Dermis blood vessel endothelial cell (primary cell): ENCODE measurements at places on chromosomes 1 and 21. TPM values are rescaled to one million over a fixed set of nuclear protein-coding genes. Genes with fewer than 3 reads are reported as not detected.

The FCRL6 gene
- not detected in 2 replicates for total RNA-seq

The TSPAN2 gene
- 1.3 and 5.3 TPM in 2 replicates for total RNA-seq

The ESRRG gene
- 0.05 TPM in 1 of 2 replicates, not detected in the other for total RNA-seq

The DNAH14 gene
- 9.2 and 9.5 TPM in 2 replicates for total RNA-seq

The NHLH1 gene
- total RNA-seq, result under 0.01 and 0.05 TPM in 2 replicates

The GSTM3 gene
- total RNA-seq, result 25.1 and 54.1 TPM in 2 replicates

GRCh38 chr1:155166051-155166470, 7.0 kb downstream of the KRTCAP2 start:
- DNase-seq, result no peak

GRCh38 chr21:15138490-15138889, 73.7 kb upstream of the NRIP1 start:
- DNase-seq, result no peak

DNA sequence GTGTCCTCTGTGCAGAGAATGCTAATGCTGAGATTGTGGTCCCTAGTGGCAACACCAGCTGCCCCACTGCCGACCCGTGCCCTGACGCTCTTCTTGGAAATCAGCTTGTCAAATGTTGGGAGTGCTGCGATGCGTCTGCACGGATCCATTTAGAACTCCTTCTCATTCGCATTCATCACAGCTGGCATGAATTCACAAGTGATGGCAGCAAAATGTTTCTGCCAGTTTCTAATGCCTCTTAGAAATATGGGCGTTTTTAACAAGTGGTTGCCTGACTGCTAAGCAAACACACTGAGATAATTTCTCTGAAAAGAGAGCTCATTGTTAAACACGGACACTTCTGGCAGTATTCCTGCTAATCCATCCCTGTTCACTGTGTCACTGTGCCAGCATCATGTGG, 131.9 kb upstream of the KCNJ6 start:
- no peak for DNase-seq

DNA sequence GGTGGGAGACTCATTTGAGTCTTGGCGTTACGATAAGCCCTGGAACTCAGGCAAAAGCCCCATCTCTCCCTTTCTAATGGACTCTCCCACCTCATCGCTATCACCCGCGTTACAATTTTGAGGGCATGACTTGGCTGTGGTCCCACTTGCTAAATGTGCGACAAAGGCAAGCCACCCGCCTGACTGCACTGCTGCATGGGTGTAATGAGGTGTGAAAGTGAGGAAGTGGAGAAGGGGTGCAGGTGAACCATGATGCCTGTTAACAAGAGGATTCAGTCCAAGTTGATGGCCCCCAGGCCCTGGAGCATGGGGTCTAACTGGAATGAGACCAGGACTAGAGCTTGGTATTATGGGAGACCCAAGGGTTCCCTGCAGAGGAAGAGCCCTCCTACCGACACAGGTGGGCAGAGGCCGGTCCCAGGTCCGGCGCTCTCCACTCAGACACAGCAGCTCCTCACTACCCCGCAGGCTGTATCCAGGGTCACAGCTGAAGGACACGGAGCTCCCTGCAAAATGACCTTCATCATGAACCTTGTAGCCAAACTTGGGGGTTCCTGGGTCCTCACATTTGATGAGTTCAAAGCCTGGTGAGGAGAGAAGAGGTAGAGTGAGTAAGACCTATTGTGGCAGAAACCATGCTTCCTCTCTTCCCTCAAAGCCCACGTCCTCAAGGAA, 165.4 kb upstream of the HMGB4 start:
- no peak for DNase-seq

GRCh38 chr1:28915031-28915895, 894 bp downstream of the EPB41 start:
- DNase-seq, result peak; percentile 65

GRCh38 chr1:3557366-3557765, 53.9 kb downstream of the MEGF6 start:
- no peak for DNase-seq

- DNase-seq, result no peak
Measured at GRCh38 chr21:44449473-44450363, 5.6 kb upstream of the LRRC3 start.

- DNase-seq, result peak; percentile 27
Measured at GRCh38 chr1:19750101-19750881, 49.4 kb downstream of the TMCO4 start.

DNA sequence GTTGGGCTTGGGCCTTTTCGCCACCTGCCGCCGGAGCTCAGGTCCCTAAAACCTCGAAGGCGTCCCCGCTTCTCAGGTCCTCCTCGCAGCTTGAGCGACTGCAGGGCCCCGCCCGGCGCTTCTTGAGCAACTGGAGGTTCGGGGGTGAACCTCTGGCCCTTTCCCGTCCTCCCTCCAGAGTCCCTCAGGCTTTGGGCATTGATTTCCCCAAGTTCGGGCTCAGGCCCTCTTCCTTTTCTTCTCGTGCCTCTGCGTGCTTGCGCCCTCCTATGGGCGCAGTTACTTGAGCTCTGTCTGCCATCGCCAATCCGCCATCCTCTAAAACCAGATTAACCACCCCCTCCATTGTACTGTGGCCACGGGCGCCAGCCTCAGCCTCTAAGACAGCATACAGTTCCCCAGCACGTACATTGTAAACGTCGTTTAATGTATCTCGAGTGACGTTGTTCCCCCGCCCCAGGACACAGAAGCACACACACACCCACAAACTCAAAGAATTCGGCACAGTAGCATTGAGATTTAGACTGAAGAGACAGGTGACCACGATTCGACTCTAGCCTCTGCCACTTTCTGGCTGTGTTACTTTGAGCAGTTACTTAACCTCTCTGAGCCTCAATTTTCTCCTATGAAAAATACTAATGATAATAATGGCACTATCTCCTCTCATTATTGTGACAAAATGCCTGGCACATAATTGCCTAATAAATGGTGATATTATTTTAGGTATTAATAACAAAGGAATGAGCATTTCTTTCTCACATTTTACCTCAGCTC, 22.6 kb downstream of the BTG2 start:
- DNase-seq, result peak; percentile 73

DNA sequence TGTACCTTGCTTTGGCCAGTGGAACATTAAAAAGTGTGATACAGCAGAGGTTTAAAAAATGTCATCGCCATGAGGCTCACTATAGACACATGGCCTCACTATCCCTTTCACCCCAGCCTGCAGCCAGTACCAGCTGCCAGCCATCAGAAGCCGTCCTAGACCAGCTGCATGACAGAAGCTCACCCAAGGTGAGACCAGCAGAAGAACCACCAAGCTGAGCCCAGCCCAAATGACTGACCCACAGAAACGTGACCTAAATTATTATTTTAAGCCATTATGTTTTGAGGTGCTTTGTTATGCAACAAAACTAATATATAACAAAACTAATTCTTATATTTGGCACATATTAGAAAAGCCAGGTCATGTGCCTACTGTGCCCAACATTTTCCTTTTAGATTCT, 91.1 kb downstream of the KCNN3 start:
- no peak for DNase-seq

- no peak for DNase-seq
Measured at GRCh38 chr1:17248781-17249180, at the start of gene PADI3. TSS of gene PADI3 (plus strand) at chr1:17249098. CDS start at chr1:17249138, 40 bp downstream.

DNA sequence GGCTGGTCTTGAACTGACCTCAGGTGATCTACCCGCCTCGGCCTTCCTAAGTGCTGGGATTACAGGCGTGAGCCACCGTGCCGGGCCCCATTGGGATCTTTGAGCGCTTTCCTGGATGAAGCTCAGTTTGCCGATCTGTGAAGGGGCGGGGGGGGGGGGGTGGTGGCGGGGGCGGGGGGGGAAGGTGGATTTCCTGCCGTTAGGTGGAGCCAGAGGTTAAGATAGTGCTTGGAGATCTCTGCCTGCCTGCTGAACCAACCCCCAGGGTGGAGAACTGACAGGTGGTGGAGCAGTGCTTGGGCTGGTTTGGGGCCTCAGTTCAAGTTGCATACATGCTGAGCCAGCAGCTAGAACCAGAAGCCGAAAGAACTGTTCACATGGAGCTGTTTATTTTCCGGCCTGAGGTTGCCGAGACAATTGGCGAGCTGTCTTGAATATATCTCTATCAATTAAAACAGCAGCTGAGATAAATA, 1.7 kb downstream of the TMCC2 start:
- peak; percentile 48 for DNase-seq

DNA sequence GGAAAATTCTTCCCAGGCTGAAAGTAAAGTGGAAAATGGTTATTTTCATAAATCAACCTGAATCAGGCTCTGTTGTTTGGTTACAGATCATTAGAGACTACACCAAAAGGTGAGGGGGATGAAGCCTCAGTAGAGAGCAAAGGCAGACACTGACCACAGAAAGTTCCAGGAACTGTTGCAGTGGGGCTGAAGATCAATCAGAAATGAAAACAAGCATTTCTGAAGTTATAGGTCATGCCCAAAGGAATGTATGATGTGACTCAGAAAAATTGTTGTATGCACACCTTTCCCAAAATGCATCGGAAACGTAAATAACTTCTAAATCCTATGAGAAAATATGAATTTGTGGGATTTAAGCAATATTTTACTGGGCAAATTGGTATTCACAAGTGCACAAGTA, 63.3 kb downstream of the FYB2 start:
- no peak for DNase-seq

DNA sequence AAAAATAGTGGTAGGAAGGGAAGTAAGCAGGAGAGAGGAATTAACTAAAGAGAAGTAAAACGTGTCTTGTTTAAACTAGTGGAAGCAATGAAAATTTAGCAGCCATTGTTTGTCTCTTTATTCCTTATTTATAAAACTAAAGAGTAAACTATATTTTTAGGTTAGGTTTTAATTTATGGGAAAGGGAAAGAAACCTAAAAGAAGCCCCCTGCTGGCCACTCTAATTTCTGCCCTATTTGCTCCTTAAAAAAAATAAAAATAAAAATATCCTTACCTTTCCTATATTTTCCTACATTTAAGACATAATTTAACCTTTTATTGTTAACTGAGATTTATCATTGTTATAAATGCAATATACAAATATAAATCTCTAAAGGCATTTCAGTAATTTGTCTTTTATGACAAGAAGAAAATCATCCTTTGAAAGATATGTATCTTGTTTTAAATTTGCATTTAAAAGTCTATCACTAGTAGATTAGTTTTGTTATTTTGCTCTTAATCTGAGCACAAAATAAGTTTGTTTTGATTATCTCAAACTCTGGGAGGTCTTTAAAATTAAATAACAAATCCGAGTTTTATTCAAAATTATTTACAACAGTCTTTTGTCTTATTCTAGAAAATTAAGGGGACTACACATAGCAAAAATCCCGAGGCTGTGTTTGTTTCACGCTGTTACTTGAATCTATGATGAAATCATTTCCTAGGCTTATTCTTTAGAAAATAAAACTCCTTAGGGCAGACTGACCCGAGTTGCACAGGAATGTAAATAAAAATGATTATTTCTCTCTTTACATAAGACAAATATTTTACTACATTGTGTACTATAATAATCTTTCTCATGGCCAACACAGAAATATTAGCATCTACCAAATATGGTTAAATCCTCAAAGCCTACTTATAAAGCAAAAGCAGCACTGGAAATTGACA, 201.7 kb downstream of the NRIP1 start:
- DNase-seq, result peak; percentile 56
